Hepatocyte (in vitro differentiated cells): ENCODE measurements at places on chromosomes 3 and 15. TPM values are rescaled to one million over a fixed set of nuclear protein-coding genes. Genes with fewer than 3 reads are reported as not detected.

TM4SF1 gene
- total RNA-seq: 164 and 166 TPM in 2 replicates

CSPG5 gene
- total RNA-seq: 0.44 and 0.47 TPM in 2 replicates

GP9 gene
- not detected in 2 replicates for total RNA-seq

CYP8B1 gene
- total RNA-seq: 5.7 and 5.9 TPM in 2 replicates

SETD5 gene
- total RNA-seq: 69.8 and 75.2 TPM in 2 replicates

GOLGA8G gene
- total RNA-seq: not detected in 2 replicates

DNA sequence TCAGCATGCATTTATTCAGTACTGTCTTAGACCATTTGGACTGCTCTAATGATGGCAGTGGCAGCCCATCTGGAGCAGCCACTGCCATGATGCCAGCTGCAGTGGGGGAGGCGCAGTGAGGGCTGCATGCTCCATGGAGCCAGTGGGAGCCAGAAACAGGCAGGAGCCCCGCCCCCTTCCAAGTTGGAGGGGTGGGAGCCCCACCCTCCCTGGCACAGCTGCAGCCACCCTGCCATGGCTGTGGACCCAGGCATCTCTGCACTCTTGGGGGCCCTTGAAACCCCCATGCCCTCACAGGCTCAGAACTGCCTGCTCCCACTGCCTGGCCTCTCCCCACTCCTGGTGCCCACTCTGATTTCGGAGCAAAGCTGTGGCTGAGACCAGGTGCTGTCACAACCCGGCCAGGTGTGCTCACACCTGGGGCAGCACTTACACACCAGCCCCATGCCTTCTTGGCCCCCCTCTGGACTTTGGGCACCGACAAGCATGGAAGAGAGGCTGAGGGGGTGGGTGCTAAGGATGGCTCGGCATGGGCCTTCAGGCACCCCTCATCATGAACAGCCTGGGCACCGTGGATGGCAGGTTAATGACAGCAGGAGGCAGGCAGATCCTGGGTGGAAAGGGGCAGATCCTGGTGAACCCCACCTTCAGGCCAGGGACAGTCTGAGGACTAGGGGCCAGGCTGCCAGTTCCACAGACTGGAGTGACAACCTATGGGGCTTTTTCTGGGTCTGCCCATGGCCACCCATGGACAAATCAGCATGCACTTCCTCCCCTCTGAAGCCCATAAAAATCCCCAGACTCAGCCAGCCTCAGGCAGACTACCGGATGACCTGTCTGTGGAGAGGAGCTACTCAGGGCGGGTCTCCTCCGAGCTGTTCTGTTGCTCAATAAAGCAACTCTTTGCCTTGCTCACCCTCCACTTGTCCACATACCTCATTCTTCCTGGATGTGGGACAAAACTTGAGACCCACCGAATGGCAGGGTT, 18.3 kb downstream of the TBC1D21 start:
- no peak for DNase-seq

DNA sequence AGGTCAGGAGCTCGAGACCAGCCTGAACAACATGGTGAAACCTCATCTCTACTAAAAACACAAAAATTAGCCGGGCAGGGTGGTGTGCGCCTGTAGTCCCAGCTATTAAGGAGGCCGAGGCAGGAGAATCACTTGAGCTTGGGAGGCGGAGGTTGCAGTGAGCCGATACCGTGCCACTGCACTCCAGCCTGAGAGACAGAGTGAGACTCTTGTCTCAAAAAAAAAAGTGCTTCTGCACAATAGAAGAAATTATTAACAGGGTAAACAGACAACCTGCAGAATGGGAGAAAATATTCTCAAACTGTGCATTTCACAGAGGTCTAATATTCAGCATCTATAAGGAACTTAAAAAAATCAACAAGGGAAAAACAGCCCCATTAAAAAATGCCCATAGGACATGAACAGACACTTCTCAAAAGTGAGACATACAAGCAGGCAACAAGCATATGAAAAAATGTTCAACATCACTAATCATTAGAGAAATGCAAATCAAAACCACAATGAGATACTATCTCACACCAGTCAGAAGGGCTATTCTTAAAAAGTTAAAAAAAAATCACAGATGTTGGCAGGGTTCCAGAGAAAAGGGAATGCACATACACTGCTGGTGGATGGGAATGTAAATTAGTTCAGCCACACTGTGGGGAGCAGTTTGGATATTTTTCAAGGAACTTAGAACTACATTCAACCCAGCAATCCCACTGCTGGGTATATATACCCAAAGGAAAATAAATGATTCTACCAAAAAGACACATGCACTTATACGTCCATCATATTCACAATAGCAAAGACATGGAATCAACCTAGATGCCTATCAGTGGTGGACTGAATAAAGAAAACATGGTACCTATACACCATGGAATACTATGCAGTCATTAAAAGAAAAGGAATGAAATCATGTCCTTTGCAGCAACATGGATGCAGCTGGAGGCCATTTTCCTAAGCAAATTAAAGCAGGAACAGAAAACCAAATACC, 75.5 kb downstream of the MSL2 start:
- DNase-seq: no peak

DNA sequence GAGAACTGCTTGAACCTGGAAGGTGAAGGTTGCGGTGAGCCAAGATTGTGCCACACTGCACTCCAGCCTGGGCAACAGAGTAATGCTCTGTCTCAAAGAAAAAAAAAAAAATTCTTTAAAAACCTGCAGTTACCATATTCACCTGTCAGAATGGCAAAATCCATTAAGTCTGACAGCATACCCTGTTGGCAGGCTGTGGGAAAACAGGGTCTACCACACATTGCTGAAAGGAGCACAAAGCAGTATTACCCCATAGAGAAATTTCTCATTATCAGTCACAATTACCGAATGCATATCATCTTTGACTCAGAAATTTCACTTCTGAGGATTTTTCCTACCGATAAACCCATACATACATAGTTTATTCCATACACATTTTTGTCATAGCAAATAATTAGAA, 264.1 kb upstream of the SLCO3A1 start:
- DNase-seq: no peak

- no peak for DNase-seq
These were observed 85.9 kb downstream of the AQP9 start for GRCh38 chr15:58224068-58224467.

DNA sequence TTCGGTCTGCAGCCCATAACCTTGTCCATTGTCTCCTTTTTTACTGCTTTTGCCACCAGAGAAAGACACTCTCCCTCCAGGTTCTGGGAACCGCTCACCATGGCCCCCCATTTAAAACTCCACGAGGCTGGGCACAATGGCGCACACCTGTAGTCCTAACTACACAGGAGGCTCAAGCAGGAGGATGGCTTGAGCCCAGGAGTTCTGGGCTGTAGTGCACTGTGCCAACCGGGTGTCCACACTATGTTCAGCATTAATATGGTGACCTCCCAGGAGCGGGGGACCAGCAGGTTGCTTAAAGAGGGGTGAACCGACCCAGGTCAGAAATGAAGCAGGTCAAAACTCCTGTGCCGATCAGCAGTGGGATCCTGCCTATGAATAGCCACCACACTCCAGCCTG, 28.0 kb upstream of the IDH2 start:
- DNase-seq: no peak

DNA sequence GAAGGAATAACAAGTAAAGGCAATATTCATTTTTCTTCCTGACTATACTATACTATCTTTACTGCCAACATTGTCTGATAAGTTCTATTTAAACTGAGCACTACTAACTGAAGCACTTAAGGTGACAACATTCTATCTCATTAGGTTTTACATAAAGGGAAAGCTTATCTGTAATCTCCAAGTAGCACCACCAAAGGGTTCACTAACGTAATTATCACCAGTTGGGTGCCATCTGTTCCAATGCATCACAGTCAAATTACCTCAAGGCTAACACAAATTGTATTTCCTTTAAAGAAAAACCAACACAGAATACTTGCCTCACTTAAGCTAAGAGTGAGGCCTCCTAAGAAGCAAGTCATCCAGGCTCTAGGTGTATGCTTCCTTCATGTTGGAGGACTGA, 453.8 kb downstream of the RAP2B start:
- DNase-seq: no peak

DNA sequence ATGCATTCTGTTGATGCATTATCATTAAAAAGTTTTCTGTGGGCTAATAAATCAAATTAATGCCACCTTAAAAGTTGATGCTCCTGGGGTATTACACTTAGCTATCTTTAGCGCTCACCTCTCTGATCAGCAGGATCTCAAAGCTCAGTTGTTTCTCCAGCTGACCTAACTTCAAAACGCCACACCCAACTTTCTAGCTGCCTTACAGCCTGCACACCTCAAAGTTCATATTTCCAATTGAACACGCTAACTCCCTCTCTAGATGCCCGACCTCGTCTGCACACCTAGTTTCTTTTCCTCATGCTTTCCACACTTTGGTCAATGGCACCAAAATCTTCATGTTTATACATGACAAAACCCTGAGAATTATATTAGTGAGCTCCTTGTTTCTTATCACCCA, 98.2 kb upstream of the AGTR1 start:
- DNase-seq: peak; percentile 23

DNA sequence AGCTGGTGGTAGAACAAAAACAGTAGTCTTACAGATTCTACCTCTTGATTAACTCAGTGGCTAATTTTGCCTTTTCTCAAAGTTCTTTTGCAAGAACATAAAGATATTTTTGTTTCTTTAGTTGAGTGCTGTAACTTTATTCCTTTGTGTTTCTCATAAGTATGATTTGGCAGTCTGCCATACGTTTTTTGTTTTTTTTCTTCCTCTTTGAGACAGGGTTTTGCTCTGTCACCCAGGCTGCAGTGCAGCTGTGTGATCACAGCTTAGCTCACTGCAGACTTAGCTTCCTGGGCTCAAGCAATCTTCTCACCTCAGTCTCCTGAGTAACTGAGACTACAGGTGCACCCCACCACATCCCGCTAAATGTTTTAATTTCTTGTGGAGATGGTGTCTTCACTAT, 22.4 kb downstream of the B3GNT5 start:
- peak; percentile 55 for DNase-seq

- DNase-seq: no peak
These were observed 209.6 kb upstream of the EIF1B start for GRCh38 chr3:40099871-40100270.
